ENCODE measurements at places on chromosomes 5 and 9. TPM values are rescaled to one million over a fixed set of nuclear protein-coding genes. Genes with fewer than 3 reads are reported as not detected.
A peak's percentile ranks its signal among the peaks of the same experiment; 100 is the strongest.

GRCh38 chr9:134689321-134690181, 47.9 kb downstream of the COL5A1 start:
- DNase-seq = peak; percentile 72
- no peaks in the 10 kb centered on the region for H3K36me3 ChIP-seq
- no peak overlapping the region for H3K4me3 ChIP-seq

GRCh38 chr9:121333950-121334773, 35.9 kb downstream of the STOM start:
- H3K4me1 ChIP-seq = no peaks in the 10 kb centered on the region
- H3K36me3 ChIP-seq = peaks cover 10% of the 10 kb centered on the region
- no peak overlapping the region for H3K4me3 ChIP-seq
- H3K27me3 ChIP-seq = no peaks in the 10 kb centered on the region
- no peak overlapping the region for H3K27ac ChIP-seq

DNA sequence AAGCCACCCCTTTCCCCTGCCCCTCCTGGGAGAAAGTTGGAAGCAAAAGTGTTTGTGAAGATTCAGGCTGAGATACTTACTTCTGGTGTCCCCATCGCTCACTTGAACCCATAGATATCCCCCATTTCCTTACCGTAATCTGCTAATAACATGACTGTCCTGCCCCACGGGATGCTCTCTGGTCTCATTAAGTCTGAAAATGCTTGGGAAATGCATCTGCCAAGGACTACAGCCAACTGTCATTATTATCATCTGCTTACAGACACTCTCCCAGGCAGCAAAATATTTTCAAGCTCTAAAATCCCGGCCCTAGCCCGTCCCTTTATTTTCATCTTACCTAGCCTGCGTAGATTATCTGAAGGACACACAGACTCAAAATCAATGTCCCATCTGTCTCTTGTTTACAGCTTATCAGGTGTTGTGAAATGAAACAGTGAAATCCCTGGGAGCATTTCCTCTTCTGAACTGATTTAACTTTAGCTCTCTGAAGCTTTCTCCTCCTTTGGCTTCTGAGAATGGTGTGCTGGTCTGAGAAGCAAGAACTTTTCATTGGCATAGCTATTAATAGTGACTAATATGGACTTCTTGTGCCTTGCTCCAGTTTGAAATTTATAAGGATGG, 126.9 kb upstream of the OSMR start:
- DNase-seq = no peak
- peak overlapping the region; percentile 13 for H3K27ac ChIP-seq
- no peak overlapping the region for H3K4me3 ChIP-seq
- no peaks in the 10 kb centered on the region for H3K36me3 ChIP-seq
- peaks cover 6% of the 10 kb centered on the region for H3K27me3 ChIP-seq

- DNase-seq = no peak
- H3K27me3 ChIP-seq = no peaks in the 10 kb centered on the region
- no peak overlapping the region for H3K4me3 ChIP-seq
- no peaks in the 10 kb centered on the region for H3K36me3 ChIP-seq
- no peaks in the 10 kb centered on the region for H3K4me1 ChIP-seq
Measured at GRCh38 chr5:32076699-32077695, 97.1 kb downstream of the GOLPH3 start.

The SLC35D2 gene
- total RNA-seq = 60.9 TPM

Data from progenitor cell of endocrine pancreas (in vitro differentiated cells).